Ureter (tissue), 1 donor: ENCODE measurements at places on chromosomes 16 and 17.

GRCh38 chr16:29029168-29029994 is 44.5 kb downstream of the LAT start:
- peak; percentile 37 for DNase-seq

- DNase-seq = no peak
Measured at GRCh38 chr16:22653876-22654275, 143.2 kb downstream of the NPIPB5 start.

GRCh38 chr17:49971848-49972485 is 3.0 kb downstream of the DLX4 start:
- DNase-seq = no peak

GRCh38 chr17:55576996-55577586 is 65.8 kb upstream of the SMIM36 start:
- no peak for DNase-seq

DNA sequence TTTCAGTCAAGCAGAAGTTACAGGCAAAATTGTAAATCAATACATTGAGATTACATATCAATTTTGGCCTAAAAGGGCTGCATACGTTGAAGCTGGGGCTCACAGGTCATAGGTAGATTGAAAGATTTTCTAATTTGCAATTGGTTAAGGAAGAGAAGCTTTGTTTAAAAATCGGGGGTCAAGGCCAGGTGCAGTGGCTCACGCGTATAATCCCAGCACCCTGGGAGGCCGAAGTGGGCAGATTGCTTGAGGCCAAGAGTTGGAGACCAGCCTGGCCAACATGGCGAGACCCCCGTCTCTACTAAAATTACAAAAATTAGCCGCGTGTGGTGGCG is 68.4 kb downstream of the MARF1 start:
- DNase-seq = no peak

GRCh38 chr16:3020247-3020603 is at the start of gene TNFRSF12A:
Gene TNFRSF12A, plus strand, starts transcription at chr16:3020368. Its CDS starts 30 bp downstream, at chr16:3020398.
- DNase-seq = peak; percentile 77

DNA sequence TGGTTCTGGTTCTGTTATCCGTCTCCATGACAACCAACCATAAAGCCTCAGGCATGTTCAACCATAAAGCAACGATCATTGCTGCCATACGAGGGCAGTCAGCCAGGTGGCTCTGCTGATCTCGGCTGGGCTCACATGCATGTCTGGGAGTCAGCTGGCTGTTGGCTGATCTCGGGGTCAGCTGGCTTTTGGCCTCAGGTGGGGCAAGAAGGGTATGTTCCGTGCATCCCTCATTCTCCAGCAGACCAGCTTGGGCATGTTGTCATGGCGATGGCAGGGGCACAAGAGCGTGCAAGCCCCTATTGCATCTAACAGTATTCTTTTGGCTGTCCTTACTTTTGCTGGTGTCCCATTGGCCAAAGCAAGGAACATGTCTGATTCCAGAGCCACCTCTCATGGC is 86.2 kb downstream of the ABCC6 start:
- no peak for DNase-seq

DNA sequence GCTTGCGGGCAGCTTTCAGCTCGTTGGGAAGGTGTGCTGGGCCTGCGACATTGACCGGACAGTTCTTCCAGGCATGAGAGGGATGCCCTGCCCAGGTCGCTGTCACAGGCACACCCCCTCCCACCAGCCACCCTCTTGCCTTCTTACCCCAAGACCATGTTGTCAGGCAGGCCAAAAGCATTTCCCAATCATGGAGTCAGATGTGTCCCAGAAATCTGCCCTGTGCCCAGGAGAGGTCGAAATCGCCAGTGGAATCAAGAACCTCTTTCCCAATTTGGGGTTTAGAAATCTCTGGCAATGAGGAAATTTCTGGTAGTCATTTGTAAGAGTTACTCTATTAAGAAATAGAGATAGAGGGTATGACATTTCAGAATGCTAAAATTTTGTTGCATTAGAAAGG is 177.1 kb downstream of the RAB11FIP4 start:
- DNase-seq = no peak

DNA sequence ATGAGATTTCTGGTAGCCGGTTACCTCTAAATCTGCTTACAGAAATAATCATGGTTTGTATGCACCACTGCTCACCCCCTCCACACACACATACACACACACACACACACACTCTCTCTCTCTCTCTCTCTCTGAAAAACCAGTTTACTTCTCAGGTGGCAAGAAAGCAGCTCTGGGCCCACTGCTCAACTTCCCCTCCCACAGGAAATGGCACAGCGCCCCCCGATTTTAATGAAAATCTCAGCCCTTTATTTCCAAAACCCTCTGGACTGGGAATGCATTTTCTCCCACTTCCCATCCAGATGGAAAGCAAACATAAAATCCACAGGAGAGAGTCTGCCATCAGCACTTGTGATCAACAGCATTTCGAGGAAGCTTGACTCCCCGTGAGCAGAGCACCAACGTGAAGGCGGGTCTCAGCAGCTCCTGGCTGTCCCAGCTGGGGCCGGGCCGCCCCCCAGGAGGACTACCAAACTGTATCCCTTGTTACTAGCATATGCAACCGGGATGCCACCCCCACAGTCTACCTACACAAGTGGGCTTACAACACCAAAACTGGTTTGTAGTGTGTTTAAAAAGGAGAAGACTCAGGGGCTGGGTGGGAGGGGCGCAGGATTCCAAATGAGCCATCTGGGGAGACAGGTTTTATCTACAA is 121.1 kb downstream of the SLC39A11 start:
- DNase-seq = no peak

DNA sequence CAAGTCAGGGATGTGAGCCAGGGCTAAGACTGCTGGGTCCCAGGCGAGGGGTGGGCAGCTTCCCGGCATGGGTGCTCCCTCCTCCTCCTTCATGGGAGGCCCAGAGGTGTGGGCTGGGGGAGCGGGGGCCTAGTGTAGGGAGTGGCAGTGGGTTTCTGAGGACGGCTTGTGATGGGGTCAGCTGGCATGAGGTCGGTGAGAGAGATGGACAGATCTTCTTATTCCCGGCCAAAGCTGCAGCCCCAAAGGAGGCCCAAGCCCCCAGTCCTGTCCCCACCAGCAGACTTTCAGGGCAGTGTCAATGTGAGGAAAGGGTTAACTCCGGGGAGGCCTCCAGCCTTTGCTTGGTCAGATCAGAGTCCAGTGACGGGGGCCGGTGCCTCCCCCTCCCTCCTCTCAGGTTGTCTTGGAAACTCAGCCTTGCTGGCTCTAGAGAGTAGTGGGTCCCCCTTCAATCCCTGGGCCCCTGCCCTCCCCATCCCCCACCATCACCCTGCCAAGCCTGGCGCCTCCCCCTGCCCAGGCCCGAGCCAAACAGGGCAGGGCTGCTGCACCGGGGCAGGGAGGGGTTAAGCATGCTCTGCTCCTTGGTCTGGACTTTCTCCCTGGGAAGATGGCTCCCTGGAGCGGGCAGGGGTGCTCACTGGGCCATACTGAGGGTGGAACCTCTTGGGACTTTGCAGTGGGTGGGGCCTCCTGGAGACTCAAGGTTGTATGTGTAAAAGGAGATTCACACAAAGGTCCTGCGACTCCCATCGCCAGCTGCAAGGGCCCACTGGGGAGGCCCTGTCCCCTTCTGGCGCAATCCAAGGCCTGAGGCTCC is 12.4 kb downstream of the NAT9 start:
- DNase-seq = no peak

DNA sequence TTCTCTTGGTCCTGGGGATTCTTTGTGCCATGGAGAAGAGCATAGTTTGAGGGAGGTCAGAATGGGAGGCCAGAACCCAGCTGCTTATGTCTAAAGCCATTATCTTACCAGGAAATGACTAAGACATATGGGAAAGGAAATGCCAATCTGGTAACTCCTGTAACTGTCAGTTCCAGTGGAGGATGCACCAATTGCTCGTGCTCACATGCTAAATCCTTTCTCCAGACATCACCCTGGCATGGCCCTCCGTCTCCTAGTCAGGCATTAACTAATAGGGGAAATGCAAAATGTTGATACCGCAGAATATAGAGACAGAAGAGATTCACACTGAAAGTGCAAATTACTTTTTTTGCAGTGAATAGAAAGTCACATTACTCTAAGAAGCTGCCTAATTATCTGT is 255.6 kb upstream of the HSBP1 start:
- no peak for DNase-seq

DNA sequence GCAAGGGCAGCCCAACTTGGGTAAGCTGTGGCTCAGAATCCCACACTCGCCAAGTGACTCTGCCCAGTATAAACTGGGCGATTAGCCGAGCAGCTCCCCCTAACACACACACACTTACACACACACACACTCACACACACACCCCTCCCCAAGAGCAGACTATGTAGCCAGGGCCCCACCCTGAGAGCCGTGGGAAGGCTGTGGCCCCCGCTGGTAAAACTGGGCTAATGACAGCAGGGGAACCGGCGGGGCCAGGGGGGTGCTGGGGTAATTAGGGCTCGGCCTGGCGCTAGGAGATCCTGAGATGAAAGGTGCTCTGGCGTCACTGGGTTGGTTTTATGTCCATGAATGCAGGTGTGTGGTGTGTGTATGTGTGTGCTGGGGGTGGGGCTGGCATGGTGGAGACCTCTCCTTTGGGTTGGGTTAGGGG is 1.1 kb upstream of the THRA start:
- no peak for DNase-seq

DNA sequence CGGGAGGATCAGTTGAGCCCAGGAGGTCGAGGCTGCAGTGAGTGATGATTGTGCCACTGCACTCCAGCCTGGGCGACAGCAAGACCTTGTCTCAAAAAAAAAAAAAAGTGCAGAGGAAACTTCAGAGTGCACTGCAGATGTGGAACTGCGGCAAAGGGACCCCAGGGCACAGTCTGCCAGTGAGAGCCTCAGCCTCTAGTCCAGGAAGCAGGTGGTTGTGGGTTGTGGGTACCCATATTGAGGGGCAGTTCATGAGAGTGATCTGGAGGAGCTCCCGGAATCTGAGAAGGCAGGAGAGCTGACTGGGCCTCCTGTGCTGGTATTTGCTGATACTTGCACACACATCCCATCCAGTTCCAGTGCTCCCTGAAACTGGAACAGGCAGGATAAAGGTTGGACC is 13.1 kb downstream of the FOXN1 start:
- DNase-seq = no peak

DNA sequence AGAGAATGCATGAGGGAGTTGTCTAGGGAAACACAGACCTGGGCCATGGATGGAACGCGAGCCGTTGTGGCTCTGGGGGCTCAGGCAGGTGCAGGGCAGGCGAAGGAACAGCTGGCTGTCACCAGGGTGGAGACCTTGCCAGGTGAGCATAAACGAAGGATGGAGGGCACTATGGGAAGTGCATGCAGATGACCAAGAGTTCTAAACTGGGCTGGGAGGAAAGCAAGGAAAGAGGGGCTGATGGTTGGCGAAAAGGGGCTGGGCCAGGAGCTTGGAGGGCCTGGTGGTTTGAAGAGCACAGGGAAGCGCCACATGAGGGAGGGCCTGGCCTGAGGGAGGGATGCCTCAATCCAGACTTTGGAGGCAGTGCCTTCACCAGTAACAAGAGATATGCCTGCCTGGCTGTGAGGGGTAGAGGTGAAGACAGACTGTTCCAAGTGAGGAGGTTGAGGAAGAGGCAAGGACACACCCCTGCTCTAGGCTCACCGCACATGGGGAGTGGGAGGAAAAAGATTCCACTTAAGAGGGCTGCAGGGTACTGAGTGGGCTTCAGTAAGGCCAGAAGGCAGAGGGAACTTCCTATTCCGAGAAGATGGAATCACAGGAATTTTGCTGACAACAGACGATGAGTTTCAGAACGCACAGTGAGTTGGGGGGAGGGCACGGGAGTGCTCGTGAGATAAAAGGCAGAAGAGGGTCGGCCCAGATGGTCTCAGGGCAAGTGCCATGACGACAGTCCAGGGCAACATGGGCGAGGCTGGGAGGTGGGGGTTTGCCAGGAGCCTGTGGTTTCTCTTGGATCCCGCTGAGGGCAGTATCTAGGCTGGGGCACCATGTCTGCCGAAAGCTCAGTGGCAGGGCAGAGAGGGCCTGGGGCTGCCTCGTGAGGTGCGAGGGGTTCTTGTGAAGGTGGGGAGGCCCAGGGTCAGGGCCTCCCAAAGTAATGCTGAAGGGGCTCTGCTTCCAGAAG is 20.6 kb downstream of the B9D1 start:
- no peak for DNase-seq

- no peak for DNase-seq
Measured at GRCh38 chr16:4093495-4094126, 22.6 kb downstream of the ADCY9 start.

DNA sequence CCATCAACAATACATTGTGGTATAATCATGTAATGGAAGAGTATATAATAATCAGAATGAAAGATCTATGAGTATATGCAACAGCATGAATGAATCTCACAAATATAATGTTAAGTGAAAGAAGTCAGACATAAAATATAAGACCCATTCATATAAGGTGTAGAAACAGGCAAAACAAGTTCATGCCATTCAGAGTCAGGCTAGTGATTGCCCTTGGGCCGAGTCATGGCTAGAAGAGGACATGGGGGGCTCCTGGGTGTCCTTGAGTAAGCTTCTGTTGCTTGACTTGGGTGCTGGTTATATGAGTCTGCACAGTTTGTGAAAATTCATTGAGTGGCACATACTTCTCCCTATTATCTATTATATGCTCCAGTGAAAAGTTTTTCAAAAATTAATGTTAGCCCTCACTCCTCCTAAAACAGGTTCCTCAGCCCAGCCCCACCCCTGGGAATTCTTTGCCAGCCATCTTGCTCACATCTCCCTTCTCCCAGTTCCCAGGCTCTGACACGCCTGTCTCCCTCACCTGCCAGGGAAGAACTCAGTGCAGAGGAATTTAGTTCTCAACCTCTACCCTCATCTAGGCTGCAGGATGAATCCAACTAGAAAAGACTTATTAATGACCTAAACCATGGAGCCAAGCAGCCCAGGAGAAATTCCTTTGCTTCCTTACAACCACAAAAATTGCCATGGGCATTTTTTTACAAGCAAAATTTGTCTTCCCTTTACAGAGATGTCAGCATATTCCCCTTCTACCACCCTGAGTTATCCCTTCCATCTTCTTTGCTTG is 52.4 kb upstream of the NFAT5 start:
- DNase-seq = no peak

- DNase-seq = no peak
Measured at GRCh38 chr16:10964891-10965326, 20.5 kb downstream of the CLEC16A start.

- DNase-seq = no peak
Measured at GRCh38 chr17:10631701-10632100, 25.4 kb downstream of the MYH3 start.

GRCh38 chr16:79301051-79301450 is 299.5 kb downstream of the MAF start:
- DNase-seq = no peak

DNA sequence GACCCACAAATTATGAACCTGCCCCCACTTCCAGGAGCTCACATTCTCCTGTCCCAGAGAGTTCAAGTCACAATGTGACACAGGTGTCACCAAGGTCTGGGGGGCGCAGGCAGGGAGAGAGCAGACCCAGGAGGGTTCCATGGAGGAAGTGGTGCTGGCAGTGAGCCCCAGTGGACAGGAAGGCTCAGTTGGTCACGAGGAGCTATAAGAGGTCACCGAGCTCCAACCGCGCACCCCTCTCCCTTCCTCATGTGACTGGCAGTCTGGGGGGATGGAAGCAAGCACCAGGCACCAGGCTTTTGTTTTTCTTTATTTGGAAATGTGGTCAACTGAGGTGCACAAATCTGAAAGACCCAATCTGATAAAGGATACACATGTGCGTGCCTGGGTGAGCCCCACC is 2.5 kb downstream of the ITGAD start:
- no peak for DNase-seq
